Activated CD4-positive, alpha-beta T cell treated with anti-CD3 and anti-CD28 coated beads for 4 hours (primary cell): ENCODE measurements at places on chromosomes 1 and 21.
A peak's percentile ranks its signal among the peaks of the same experiment; 100 is the strongest.

DNA sequence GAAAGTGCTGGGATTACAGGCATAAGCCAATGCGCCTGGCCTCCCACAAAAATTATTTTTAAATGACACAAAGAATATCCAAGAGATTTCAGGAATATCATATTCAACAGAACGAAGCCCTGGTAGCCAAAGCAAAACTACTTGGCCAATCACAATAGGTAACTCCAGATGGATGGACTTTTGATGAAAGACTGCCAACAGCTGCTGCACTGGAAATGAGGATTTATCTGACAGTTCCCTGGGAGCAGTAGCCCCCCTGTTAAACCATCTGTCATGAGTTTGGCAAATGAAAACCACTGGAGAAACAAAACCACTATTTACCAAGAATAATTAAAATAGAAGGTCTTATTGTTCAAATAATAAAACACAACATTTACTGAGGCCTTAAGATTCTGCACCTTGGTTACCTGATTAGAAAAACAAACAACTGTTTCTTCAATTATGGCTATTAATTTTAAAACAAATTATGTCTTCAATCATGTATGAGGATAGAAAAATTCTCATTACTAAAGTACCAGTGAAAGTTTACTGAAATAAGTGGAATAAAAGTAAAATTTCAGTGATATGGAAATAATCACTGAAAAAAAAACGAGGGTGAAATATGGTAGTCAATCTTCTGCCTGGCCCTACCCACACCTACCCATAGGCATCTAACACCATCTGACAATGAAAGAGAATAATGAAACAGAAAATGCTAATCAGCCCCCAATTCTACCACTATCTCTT lies 34.3 kb upstream of the PSMG1 start:
- no peak for DNase-seq

- no peak for DNase-seq
Observed at GRCh38 chr1:181284978-181285377, 196.5 kb downstream of the IER5 start.

- peak; percentile 60 for DNase-seq
Observed at GRCh38 chr1:89603651-89604413, 29.1 kb upstream of the LRRC8C start.

DNA sequence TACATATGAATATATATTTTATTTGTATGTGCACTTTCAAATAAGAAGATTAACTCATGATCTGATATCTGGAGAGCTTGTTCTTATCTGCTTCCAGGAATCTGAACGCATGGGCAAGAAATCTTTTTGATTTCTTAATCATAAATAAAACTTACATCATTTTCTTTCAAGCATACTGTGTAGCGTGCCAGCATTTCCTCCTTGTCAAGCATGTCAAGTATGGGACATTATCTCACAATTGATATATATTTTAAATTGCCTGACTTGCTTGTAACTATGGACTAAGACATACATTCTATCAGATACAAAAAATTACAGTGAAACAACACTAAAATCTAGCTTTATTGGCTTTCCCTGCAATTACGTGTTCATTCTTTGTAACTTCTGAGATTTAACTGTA lies 1128.2 kb downstream of the PLA2G4A start:
- DNase-seq: no peak

DNA sequence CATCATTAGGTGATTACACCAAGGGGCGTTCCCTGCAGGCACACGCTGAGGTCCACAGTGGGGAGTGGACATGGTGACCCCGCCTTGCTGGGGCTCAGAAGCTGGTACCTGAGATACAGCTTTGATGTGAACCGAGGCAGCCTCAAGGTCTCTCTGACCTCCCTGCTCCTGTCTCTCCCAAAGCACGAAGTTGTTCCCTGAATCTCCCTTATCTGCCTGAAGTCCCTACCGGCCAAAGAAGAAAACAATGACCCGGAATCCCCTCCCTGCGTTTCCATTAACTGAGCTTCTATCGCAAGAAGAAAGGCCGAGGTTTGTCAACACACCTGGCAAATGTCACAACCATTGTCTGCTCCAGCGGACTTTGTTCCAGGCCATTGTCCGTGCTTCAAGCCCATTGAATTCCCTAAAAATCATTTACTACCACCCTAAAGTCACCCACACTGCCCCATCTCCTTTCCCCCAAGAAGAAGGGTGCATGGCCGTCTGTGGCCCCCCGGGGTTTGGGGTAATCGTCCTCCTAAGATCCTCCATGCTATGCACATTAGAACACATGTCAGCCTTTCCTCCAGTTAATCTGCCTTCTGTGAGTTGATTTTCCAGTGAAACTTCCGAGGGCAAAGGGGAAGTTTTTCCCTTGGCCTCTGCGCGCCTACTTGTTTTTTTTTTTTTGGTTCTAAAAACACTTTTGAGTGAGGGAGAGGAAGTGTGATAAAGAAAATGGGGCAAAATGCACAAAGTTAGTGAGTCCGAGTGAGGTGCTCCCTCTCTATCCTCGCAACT lies 48.1 kb upstream of the COL18A1 start:
- no peak for DNase-seq

GRCh38 chr1:116950517-116951199 lies 40.9 kb downstream of the PTGFRN start:
- no peak for DNase-seq

GRCh38 chr1:226001963-226002666 lies 3.0 kb upstream of the SDE2 start:
- peak; percentile 57 for DNase-seq

DNA sequence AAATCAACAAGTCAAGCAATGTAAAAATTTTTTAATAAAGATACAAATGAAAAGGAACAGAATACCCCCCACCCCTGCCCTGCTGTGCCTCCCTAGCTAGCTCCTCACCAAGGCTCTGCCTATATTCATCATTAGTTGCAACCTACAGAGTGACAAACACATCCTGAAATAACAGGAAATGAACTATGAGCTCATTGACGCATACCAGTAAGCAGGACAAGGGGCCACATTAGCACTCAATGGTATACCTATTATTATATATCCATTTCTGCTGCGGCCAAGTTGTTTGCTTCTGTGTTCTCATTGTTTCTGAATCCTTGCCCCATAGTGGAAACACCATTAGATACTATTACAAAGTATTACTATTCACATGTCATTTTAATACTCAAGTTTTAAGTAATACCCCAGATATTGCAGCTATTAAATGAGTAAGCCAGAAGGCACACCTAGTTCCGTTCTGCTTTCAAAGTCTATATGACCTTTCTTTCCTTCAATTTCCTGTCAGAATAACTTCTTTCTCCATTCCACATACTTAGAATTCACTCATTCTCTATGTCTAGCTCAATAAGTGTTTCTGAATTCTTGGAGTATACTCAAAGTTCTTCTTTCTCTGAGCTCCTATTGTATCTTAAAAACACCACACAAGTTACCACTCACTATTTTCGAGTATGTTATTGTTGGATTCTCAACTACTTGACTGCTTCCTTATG lies 1214.9 kb downstream of the PLA2G4A start:
- no peak for DNase-seq

DNA sequence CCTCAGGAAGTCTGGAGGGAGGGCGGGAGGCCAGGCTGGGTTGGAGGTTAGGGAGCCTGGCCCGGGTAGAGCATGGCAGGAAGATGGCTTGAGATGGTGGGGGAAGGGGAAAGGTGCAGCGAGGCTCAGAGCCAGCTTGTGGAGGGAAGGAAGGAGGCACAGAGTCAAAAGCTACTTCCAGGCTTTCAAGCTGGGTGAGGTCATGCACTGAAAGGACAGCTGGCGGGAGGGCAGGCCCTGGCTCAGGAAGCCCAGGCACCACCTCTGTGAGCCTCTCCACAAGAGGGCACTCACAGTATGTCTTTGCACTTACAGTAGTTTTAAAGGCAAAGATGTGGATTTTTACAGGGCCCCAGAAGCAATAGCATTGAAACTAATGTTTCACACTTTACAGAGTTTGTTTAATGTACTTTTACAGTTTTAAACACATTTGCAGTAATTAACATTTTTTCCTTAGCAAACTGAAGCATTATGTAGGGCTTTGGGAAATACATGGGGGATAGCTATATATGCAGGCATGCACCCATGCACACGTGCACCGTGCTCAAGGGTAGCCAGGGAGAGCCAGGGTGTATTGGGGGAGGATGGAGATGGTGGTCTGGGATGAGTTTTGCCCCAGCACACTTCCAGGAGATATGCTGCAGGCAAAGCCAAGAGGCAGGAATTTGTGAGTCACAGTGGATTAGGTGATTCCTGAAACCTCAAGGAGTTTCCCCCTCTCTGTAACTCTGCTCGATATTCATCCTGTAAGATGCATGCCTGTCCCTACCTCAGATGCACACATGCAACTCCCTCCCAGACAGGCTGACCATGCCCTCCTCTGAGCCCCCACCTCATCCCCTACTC lies 6.1 kb upstream of the ADAM15 start:
- peak; percentile 61 for DNase-seq

DNA sequence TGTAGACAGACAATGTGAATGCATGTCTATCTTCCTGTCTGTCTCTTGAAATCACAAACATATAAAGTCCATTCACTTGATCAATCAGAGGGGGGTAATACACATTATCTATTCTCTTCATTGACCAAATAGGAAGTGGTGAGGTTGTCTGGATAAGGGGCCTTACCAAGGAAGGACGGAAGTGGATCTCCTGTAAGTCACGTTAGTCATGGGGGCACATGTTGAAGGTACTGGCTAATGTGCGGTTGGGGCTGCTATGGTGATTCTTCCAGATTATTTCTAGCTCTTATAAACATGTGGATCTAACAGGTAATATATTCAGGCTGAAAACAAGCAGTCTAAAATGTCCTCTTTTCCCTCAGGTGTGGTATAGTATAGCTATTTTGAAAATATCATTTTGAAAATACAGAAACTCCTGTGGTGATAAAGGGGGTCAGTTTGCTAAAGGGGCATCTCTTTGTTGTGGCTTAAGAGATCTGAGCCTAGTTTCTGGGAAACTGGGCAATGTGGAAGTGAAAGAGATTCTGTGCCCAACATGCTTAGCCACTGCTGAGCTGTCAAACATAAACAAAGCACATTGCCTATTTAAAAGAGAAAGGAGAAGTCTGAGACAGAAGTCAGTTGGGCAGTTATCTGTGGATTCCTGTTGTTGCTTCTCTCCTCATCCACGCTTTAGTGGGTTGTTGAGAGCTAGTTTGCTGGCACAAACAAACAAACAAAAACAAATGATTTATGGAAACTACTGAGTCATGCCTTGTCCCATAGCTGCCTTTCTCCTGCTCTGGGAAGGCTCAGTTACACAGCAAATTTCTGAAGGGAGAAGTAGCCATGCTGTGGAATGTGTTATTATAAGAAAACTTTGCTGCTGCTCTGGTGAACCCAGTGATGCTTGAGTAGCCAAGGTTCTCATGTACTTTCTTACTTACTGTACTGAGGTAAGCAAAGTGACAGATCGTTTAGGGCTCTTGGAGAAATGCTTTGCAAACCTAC lies 166.9 kb downstream of the HLX start:
- DNase-seq: no peak

DNA sequence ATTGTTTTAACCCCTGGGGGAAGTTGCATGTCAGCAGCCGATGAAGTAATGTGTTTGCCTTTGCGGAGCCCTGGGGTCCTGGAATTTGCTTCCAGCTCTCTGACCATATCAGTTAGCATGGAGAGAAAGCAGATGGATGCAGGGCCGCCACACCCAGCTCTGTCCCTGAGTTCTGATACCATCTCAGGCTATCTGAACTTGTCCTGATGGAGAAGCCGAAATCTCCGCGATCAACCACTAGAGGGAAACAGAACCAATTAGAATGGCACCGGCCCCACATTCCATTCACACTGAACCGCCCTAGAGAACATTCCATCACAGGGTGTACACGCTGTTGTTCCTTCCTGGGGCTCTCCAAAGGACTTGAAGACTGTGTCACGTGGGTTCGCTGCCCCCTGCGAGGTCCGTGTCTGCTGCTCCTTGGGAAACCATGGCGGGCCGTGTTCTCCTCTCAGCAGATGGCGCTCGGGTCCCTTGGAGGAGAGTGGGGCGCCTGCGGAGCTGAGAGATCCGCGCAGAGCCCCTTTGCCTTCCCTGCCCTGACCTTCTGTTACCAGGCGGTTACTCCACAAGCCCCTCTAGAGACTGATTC lies 75.4 kb downstream of the ABCA4 start:
- DNase-seq: peak; percentile 10

- no peak for DNase-seq
Observed at GRCh38 chr1:168148916-168149315, 12.2 kb upstream of the GPR161 start.

DNA sequence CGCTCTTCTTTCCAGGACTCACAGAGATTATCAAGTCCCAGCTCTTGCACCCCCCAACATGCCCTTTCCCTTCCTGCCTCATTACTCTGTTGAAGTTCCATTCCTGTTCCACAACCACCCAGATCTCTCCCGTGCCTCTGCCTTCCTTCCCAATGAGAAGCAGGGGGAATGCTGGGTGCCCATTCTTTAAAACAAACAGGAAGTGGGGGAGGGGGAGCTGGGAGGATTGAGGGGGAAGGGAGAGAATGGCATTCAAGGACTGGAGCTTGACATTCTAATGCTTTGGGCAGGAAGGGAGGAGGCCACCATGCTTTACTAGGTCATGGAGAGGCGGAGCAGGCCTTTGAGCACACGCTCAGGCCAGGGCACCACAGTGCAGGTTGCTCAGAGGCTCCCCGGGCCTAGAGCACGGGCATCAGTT lies 150.3 kb upstream of the IRF2BP2 start:
- DNase-seq: no peak

GRCh38 chr1:42399315-42400100 lies 18.9 kb downstream of the RIMKLA start:
- DNase-seq: no peak

DNA sequence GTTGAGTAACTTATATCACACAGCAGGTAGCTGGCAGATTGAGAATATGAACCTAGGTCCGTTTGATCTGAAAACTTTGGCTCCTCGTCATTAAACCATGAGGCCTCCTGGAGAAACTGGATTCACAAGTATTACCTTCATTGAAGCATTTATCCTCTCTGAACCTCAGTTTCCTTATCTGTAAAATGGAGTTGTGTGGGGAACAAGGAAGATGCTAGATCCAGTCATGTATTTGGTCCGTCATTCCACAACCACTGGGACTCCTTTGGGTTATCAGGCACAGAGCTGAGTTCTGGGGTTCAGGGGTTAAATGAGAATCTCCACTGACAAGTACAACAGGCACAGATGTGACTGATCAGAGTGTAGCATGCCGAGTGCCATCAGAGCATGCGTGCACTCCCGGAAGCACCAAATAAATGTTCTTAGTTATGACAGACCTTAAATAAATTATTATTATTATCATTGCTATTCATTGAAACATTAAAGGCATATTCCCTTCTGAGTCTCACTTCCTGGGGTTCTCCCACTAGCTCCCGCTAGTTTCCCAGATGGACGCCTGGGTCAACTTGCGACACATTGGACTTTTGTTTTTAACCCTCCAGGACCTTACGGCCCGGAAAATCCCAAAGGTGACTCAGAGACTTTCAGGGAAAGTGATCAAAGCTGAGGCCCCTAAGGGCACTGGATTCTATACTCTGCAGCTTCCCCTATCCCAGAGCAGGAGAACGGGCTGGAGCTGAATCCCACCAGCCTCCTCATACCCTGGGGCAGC lies 130.6 kb downstream of the PLPP3 start:
- DNase-seq: no peak

DNA sequence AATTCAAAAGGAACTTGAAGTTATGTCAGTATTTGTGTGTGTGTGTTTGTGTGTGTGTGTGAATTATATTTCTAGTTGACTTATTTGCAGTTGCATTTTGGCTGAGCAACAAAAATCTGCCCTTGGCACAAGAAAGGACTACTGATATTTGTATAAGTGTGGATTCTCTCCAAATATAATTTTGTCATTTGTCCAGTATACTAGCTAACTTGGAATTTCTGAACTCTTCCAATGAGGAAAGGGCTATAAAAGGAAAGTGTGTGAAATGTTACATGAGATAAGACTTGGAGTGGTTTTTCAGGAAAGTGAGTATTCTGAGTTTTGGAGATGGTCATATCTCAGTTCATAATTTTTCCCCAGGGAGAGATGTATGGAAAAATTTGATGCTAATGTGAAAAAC lies 1384.1 kb upstream of the B3GALT2 start:
- DNase-seq: no peak
